ENCODE measurements at places on chromosomes 11 and 22.
A peak's percentile ranks its signal among the peaks of the same experiment; 100 is the strongest.

GRCh38 chr11:93655581-93656255 lies 5.8 kb upstream of the CEP295 start:
- DNase-seq = no peak

DNA sequence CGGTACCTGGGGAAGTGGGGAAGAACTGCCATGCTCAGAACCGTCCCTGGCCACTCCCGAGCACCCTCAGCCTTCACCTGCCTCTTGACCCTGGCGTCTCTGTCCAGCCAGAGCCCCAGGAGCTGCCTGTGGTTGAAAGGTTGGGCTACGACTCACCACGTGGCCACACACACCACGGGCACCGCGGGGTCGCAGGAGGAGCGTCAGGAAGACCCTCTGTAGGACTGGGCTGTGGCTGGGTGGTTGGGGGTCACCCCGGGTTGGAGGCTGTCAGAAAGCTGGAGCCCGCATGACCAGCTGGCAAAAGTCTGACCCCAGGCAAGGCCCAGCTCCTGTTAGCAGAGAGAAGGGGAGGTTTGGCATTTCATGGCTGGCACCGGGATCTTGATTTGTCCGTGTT lies 11.5 kb downstream of the KRTAP5-5 start:
- DNase-seq = no peak

GRCh38 chr11:119169282-119169719 lies 776 bp downstream of the NLRX1 start:
- no peak for DNase-seq

- DNase-seq = peak; percentile 61
Measured at GRCh38 chr11:63764679-63765647, 3.6 kb downstream of the ZFTA start.

DNA sequence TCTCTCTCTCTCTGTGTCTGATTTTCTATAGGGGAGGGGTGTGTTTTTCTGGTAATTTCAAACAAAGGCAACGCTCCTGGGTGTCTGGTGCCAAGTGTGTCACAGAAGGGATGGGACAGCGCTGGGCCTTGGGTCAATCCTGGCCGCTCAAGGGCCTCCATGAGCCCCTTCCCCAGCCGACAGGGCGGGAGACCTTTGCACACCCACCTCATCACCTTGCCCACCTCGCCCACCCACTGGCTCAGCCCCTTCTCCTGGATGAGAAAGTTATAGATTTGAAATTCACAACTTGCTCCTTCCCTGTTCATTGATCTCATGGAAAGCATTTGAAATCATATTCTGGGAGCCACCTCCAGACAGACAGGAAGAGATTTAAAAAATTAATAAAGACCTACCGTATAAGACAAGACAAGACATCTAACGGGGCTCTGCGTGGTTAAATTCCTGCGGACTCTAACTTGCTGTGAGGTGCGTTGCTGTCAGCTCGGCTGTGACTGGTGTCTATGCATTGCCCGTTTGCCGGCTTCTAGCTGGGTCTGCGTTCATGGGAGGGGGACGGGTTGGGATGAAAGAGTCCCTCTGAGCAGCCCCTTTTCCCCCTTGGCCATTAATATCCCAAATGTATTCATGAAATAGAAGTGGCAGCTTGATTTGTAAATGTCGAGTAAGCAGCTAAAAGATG lies 27.0 kb downstream of the MPPED1 start:
- DNase-seq = no peak

- DNase-seq = peak; percentile 77
Measured at GRCh38 chr11:126355926-126356897, 726 bp downstream of the ST3GAL4 start.

DNA sequence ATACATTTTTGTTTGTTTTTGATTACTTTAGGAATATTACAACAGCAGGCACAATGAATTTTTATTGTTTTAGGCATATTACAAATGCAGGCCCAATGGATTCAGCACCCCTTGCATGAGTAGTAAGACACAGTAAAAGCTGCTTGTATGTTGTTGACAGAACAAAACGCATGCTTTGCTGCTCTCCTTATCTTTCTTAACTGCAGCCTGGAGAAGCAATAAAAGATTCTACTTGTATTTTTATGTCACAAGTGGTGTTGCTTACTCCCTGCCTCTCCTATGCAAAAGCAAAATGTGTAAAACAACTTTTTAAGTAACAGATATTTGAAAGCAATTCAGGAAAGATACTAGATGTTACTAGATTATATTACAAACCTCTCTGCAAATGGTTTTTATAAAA lies 73.9 kb downstream of the TRPC6 start:
- no peak for DNase-seq

DNA sequence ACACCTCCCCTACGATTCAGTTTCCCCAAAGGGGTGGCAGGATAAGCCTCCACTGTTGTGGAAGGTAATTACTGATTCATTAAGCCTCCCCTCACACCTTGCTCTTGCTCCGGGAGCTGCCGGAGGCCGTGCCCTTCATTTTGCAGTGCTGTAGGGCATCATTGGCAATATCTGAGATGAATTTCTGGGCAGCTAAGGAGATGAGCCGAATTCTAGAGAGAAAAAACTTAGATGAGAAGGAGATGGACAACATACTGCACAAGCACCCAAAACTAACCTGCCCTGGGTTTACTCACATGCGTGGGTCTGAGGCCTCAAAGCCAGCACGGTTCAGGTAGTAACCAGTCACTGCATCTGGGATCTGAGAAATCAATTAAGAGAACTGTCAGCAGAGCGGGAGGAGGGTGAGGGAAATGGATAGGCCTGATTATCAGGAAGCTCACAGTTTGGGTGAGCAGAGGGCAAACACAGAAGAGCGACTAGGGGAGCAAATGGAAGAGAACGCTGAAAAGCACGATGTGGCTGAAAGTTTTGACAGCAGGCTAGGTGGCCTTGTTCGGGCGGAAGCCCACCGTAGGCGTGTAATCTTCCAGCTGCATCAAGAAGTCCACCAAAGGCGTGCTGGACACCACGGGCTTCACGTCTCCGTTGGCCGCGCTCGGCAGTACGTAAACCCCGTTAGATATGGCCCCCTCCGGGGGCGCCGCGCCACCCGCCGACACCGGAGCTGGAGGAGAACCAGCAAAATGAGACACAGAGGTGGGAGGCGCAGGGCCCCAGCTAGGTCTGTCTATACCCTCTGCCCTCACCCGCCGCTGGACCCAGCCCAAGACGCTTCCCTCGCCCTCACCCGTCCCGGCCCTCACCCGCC lies 689 bp downstream of the TAF10 start:
- peak; percentile 61 for DNase-seq

DNA sequence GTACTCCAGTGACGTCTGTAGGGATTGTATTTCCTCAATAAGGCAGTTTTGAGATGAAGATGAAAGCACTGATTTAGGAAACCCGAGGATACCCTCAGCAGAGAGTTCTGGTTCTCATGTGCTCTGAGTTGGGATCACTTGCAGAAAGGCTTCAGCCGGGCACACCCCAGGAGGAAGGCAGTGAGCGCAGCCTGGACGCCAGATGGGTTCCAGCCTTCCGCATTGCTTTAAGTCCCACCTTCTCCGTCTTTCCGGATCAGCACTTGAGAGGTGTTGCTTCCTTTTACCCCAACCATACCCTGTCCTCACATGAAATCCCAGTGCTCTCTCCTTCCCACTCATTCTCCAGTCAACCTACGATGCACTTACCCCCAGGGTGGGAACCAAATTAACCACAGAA lies 239.5 kb upstream of the CADM1 start:
- no peak for DNase-seq

DNA sequence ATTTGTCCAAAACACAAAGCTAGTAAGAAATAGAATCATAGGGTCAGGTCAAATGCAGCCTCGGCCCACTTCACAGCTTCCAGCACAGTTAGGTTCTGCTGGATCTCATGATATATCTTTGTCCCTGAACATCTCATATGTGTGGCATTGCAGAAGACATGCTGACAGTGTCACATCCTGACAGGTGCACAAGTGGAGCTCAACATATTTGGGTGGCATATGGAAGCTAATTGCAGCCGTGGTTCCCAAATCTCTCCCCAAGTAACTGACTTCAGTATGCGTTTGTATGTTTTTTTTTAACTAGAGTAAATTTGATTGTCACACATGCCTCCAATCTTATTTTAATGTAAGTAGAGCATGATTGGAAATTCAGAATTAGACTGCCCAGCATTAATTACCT lies 33.4 kb downstream of the NAV2 start:
- DNase-seq = no peak

- DNase-seq = no peak
Measured at GRCh38 chr11:33362051-33362910, 105.1 kb downstream of the HIPK3 start.

- DNase-seq = peak; percentile 89
Measured at GRCh38 chr22:45996241-45997076, 19.5 kb upstream of the WNT7B start.

DNA sequence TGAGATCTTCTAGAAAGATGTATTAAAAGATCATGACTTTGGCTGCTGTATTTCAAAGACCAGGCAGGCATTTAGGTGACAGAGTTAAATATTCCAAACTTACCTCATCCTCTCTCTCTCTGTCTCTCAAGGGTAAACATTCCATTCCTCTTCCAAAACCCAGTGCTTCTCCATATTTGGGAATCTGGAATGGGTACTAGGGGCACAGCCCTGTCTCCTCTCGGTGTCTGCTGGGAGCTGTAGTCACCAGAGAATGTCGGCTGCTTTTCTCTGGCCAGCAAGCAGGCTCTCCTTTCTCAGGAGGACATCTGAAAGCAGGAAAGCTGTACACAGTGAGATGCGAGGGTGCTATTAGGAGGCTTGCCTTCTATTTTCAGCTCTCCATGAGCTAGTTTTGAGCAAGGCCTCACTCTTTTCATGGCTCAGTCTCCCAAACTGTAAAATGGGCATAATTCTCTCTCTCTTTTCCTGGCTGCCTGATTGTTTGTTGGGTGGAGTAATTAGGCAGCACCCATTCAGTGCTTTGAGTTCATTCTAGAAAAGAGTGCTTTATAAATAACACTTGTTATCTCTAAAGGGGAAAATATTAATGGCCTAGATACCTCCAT lies 9.3 kb upstream of the PEX26 start:
- DNase-seq = no peak

Measured in right cardiac atrium (tissue), 5 donors.